Cardiac septum (tissue), 1 donor: ENCODE measurements at places on chromosomes 2 and 18.

GRCh38 chr2:206824087-206824618 lies 58.7 kb downstream of the FASTKD2 start:
- no peak for DNase-seq

- DNase-seq: no peak
These were observed 32.8 kb upstream of the DAPL1 start for GRCh38 chr2:158762336-158762735.

- no peak for DNase-seq
These were observed 24.1 kb upstream of the KANSL1L start for GRCh38 chr2:210195101-210195852.

DNA sequence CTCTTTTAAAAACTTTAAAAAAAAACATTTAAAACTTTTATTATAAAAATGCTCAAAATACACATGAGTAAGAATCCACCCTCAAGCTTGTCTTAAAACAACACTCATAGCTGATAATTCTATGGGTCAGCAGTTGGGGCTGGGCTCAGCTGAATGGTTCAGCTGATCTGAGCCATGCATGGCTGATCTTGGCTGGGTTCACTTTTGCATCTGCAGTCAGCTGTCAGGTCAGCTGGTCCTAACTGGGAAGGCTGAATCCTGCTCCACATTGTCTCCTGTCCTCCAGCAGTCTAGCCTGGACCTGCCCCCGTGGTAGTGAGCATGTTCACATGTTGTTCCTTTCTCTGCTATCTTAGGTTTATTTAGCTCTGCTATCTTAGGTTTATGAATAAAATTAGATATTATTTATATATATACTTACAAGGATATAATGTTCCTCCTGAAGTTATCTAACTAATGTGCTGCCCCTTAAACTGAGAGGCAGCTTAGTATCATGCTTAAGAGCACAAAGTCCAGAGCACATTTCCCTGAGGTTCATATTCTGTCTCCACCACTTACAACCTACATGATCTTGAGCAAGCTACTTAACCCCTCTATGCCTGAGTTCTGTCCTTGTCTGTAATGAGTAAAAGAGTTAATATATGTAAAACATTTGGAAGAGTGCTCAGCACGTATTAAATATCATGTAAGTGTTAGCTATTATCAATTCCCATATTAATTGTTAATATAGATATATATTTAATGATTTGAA lies 309.4 kb downstream of the PTPRM start:
- DNase-seq: no peak

DNA sequence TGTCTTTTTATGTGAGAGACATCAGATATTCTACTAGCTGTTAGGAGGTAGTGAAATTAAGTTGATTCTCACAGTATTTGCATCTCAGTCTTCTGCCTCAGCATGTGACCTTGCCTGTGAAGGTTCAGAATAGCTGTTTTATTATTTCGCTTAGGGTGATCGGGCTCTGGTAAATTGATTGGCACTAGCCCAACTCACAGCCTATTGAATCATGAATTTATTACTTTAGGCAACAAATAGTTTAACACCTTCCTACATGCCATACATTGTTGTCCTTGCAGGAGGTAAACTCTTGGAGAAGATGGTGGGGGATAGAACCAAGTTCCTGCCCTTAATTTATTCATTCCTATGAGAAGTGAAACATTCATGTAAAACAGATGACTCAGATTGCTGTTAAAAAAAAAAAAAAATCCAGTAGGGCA lies 101.9 kb downstream of the GPD2 start:
- DNase-seq: no peak

DNA sequence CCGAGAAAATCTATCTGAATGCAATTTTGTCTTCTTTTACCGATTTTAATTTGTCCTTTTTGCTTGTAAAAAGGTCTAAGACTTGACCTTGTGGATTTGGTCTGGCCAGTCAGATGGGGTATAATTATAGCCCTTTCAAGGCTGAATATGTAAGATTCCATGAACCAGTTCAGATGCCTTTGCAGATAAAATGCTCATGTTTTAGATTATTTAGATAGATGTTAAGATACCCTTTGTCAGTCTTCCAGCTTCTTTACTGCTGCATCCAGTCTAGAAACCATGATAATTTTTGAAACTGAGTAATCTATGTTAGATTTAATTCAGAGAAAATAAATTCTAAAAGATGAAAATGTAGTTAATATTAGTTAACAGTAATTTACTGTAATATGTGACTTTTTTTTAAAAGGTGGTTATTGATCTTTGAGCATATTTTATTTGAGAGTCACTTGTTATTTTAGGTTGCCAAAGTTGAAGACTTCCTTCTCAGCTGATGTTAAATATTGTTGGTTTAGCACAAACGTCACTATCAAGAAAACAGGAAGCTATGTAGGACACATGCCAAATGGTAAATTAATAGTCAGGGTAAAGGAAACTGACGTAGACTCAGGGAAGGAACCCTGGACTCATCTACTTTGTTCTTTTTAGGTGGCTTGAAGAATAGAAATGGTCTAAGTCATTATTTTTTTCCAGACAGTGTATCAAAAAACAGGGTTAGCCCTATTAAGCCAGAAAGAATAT lies 29.8 kb downstream of the BABAM2 start:
- DNase-seq: no peak

- DNase-seq: no peak
These were observed 26.9 kb downstream of the GCG start for GRCh38 chr2:162125138-162125537.

DNA sequence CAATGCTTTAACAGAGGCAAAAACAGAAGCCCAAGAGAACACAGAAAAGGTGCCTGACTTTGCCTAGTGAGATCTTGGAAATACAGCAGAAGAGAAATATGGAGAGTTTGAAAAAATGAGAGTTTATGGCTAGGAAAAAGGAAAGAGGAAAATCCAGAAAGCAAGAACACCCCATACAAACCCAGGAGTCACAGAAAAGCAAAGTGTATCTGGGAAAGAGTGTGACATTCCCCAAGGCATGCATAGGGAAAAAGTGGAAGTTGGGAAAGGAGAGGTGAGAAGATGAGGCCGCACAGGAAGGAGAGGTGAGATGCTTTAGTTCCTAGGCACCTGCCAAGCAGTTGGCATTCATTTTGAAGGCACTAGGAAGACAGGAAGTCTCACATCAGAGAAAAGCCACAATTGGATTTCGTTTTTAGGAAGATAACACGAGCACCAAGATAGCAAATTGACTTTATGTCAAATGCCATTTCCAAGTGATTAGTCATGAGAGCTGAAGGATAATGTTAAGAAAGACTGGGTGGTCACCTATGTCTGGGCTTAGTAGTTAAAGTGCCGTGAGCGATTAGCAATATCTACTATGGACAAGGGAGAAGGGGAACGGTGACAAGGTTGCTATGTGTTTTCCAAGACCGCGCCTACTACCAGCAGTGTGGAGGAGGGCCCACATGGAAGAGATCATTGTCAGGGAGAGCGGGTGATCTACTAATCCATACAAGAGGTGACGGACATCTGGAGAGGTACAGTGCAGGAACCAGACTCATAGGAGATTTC lies 224.1 kb upstream of the PARD3B start:
- no peak for DNase-seq

DNA sequence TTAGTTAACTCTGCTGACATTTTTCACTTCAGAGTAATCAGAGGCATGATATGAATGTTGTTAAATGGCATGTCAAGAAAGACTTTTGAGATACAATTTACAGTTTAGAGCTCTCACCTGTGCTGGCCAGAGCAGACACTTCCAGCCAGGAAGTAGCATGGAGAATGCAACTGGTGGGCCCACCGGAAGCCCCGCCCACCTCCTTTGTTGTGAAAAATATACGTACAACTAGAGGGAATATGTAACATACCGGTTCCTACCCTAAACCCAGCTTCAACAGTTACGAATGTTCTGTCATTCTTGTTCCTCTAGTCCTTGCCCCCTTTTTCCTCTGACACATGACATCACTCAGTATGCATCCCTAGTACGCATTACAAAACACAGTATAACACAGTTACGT lies 70.2 kb upstream of the ITM2C start:
- DNase-seq: no peak
